Common myeloid progenitor, CD34-positive (primary cell): ENCODE measurements at places on chromosomes 7 and 10.

- DNase-seq = no peak
These were observed 87.4 kb upstream of the SMNDC1 start for GRCh38 chr10:110392121-110392520.

DNA sequence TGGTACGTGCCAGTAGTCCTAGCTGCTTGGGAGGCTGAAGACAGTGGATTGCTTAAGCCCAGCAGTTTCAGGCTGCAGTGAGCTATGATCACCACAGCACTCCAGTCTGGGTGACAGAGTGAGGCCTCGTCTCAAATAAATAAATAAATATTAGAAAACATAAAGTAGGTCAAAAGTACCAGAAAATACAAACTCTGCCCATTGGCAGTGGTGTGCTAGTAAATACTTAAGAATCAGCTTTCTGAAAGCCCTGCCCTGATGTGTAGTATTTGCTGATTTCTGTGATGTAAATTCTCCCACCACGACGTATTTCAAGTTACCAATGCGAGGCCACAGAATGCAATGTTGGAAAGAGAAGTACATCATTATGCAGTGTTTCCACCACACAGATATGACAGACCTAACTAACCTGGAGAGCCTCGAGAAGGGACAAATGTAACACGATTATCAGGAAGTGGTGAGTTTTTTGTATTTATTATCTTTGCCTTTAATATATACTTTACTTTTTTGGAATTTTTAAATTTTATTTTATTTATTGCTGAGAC is 11.8 kb upstream of the MAP3K8 start:
- peak; percentile 66 for DNase-seq

DNA sequence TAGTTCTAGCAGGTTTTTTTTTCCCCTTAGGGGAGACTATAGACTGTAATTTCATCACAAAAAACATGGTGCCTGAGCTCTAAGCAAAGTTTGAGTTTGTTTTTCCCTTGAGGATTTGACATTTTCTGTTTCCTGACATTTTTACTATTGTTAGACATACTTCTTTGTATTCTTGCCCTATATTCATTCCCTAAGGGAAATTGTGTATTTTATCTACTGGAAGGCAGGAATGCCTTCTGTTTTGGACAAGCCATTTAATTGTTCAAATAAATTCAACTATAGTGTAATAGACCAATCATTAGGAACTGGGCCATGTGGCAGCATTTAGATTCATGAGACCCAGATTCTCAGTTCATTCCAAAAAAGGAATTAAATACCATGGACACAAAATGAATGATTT is 335.0 kb downstream of the EXOC4 start:
- no peak for DNase-seq

DNA sequence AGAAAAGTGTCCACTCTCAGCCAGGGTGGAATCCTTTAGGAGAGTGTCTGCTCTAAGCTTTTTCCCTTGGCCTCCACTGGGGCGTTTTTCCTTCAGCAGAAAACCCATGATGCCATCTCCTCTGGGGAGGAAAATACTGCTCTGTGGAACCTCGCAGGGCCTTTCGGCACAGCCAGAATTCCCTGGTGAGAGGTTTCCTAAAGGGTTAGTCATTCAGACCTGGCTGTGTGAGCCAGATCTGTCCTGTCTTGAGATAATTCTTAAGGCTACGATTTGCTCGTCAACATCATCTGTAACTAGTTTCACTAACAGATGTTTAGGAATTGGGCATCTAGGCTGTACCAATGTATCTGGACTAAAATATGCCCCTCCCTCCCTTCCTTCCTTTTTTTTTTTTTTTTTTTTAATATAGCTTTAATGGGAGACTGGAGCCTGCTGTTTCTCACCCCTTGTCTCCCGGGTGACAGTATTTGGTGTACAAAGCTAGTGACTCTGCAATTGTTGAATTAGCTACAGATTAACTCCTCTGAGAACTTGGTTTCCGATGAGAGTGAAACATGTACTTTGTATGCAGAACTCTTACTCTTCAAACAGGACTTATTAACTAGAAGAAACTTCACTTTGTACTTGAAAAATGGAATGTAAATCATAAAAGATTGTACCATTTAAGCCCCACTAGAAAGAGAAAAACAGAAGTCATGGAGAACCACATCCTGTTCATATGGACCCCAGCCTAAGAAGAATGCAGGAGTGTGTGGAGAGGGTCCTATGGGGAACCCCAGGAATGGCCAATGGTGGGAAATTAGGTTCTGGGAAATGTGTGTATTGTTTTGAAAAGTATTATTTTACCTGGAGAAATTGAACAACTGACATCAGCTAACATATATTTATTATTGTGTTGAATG is 230.9 kb downstream of the CAMK1D start:
- DNase-seq = peak; percentile 57

GRCh38 chr7:132764762-132765161 is 188.5 kb upstream of the PLXNA4 start:
- no peak for DNase-seq

DNA sequence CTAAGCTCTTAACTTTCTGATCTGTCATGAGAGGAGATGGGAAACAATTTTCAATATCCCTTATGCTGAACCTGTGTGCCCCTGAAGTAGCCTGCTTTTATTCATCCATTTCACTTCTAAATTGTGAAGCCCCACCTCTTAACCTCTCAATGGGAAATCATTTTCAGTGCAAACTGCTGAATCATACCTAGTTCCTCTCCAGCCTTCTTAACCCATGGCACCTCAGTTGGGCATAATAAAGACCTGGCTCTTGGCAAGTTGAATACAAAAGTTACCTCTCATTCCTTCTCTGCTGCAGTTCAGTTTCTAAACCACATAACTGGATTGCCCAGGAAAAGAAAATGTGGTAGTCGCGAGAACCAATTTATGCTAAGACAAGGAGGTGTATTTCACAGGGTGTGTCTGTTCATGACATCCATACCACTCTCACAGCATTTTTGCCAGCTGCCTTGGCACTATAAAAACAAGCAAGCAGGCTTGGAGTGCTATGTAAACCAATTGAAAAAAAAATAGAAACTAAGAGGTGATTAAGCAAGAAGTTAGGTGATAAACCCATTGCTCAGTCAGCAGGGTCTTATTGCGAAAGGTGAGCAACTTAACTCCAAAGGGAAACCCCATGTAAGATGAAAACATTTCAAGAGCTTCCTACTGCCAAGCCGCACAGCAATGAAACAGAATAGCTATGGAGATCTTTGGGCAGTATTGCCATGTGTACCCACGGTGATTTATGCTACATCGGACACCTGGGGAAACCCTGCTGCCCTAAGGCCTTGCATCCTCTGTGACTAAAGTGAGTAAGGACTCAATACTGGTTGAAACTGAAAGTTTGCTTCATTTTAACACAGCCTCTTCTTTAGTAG is 57.0 kb upstream of the DKK1 start:
- peak; percentile 27 for DNase-seq

- DNase-seq = no peak
These were observed 457.9 kb upstream of the TPK1 start for GRCh38 chr7:145293754-145294153.

GRCh38 chr7:45985902-45986301 is 64.8 kb upstream of the IGFBP3 start:
- DNase-seq = no peak

DNA sequence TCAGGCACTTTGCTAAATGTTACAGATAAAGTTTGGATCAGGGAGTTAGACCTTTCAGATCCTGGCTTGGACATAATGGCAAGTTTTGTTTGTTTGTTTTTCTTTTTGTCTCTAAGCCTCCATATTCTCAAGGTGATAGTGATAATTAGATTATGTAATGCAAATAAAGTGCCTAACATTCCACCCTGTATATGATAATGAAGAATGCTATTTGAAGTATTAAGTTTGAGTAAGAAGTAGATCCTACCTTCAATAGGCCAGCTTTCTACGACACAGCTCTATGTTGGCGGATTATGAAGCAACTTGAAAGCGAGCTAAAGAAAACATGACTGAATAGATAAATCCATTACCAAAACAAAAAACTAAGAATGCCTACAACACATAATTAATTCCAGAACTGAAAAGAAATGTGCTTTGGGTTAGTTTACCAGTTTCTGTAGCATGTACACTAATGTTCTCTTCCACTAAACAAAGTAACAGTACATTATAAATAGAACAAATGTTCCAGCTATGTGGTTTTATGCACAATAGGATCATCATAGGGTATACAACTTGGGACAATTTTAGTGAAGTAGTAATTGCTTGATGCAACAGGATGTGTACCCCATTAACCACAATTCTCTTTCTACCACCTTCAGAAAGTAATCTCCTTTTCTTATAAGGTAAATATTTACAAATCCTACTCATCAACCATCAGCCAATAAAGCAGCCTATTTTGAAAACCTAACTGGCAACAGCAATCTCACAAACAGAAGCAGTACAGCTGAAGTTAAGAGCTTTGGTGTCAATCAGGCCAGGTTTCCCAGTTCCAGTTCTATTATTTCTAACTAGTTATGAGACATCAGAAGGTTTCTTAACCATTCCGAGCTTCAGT is 1.5 kb downstream of the SEM1 start:
- DNase-seq = no peak

DNA sequence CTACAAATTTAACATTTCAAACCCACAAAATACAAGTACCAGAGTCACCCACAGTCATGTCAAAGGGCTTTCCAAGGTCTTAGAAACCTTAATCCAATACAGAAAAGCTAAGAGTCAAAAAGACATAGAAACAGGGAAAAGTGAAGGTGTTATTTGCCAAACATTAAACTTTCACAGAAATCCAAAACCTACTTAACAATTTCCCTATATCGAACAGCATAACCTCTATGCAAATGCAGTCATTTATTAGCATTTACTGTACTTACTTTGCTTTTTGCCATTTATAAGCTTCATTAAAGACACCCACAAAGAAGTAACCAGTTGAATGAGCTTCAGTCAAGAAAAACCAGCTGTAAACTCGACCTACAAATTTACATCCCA is 1.6 kb downstream of the PANK1 start:
- no peak for DNase-seq

GRCh38 chr10:29185050-29185449 is 103.8 kb upstream of the LYZL1 start:
- no peak for DNase-seq

DNA sequence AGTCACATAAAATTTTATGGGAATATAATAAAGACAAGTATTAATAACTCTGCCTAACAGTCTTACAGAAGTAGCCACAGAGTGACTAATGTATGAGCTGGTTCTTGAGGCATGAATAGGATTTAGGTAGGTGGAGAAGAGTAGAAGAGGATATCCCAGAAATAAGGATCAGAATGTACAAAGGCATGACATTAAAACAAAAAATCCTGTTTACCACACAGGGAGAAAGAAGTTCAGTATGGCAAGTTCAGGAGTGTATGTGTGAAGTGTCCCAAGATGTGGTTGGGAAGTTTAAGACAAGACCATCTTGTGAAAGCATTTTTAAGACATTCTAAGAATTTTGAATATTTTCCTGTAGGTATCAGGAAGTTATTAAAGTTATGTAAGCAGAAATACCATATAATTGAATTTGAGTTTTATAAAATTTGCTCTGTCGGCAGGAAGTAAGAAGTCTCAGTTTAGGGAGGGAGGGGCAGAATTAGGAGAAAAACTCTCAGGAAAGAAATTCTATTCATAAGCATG is 64.7 kb upstream of the CAV2 start:
- no peak for DNase-seq

GRCh38 chr7:55912748-55913158 is 25.5 kb downstream of the ZNF713 start:
- no peak for DNase-seq

- DNase-seq = no peak
These were observed 261.4 kb upstream of the PITRM1 start for GRCh38 chr10:3433988-3434387.

DNA sequence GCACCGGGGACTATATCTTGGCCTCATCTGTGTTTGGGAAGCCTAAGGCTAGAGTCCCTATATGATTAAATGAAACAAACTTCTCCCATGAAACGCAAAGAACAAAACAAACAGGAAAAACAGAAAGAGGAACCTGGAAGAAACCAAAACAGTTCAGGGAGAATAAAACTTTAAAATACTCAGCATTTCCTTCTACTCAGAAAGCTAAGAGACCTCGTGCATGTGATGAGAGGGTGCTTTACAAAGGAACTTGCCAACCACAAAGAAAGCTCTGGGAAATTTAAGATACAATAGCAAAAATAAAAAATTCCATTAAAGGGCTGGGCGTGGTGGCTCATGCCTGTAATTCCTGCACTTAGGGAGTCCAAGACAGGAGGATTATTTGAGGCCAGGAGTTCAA is 6.9 kb downstream of the PILRA start:
- DNase-seq = peak; percentile 40

- peak; percentile 46 for DNase-seq
These were observed 28.1 kb downstream of the SLIT1 start for GRCh38 chr10:97157578-97158095.

GRCh38 chr10:31677195-31678138 is 251.2 kb downstream of the ARHGAP12 start:
- no peak for DNase-seq

GRCh38 chr10:132001238-132001972 is 19.7 kb upstream of the BNIP3 start:
- peak; percentile 31 for DNase-seq

DNA sequence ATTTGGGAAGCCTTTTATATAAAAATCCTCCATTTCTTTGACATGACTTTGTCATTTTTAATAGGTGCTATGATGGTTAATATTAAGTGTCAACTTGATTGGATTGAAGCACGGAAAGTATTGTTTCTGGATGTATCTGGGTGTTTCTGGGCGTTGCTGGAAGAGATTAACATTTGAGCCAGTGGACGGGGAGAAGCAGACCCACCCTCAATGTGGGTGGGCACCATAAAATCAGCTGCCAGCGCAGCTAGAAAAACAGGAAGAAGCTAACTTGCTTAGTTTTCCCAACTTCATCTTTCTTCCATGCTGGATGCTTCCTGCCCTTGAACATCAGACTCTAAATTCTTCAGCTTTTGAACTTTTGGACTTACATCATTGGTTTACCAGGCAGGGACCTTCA is 1003.0 kb downstream of the SORCS3 start:
- DNase-seq = no peak

DNA sequence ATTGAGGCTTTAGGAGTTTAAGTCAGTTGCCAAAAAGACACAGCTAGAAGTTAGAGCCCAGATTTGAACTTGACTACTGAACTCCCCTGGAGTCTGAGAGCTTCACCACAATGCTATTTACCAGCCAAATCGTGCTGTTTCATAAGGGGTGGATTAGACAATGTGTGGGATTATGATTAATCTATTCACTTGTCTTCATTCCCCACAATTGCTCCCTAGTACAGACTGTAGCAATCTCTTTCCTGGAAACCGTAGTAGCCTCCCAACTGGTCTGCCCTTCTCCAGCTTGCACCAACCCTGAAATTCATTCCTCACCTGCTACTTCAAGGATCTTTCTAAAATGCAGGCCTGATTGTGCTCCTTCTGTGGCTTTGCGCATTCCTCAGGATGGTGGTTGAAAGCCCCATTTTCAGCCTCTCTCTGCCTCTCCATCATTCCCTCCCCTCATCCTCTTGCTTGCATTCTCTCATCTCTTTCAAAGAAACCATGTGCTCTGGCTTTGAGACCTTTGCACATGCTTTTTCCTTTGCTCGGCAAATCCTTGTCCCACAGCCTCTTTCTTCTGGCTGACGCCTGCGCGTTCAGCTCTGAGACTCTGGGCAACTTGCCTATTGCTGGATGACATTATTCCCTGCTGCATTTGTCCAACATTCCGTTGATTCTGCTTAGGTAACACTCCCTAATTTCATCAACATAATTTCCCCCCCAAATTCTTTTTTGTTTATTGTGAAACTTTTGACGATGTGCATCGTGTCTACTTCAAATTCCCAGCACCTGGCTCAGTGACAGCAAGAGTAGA is 145.1 kb downstream of the ADRA2A start:
- no peak for DNase-seq

GRCh38 chr7:3958109-3958483 is 657.0 kb downstream of the SDK1 start:
- no peak for DNase-seq
